ENCODE measurements at places on chromosomes 7 and 10.

DNA sequence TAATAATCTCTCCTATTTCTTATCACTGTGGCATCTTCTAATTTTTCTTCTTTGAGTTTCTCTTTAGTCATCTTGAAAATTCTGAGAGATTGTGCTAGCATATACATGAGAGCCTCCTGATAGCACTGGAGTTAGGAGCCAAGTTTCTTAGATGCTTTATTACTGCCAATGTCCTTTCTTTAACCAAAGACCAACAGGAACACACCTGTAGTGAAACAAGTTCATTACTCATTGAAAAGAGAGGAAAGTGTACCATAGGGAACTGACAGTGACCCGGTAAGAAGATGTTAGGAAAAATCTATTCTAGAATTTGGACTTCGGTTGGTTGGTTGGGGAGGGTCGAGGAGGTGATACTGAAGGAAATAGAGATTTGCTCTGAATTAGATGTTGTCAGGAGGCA, 27.1 kb upstream of the CD36 start:
- DNase-seq, result no peak

- DNase-seq, result no peak
These were observed 49.2 kb downstream of the CHST3 start for GRCh38 chr10:72013202-72013945.

- no peak for DNase-seq
These were observed 354.6 kb downstream of the LRRTM3 start for GRCh38 chr10:67280405-67280804.

DNA sequence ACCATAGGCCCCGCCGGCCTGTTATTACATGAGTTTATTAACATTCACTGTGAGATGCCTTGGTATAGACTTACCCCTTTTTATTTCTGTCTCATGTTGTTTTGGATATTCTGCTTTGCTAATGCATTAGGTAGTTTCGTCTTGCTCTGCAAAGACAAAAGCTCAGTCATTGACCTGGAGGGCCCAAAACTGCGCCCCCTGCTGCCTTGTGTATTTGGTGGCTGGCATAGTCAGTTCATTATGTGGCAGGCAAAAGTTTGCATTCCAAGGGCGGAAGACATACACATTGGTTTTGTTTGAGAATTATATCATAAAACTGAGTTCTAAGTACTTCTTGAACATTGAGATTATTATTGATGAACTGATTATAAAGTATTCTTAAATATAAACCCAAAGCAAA, 372.5 kb downstream of the SDK1 start:
- peak; percentile 66 for DNase-seq

DNA sequence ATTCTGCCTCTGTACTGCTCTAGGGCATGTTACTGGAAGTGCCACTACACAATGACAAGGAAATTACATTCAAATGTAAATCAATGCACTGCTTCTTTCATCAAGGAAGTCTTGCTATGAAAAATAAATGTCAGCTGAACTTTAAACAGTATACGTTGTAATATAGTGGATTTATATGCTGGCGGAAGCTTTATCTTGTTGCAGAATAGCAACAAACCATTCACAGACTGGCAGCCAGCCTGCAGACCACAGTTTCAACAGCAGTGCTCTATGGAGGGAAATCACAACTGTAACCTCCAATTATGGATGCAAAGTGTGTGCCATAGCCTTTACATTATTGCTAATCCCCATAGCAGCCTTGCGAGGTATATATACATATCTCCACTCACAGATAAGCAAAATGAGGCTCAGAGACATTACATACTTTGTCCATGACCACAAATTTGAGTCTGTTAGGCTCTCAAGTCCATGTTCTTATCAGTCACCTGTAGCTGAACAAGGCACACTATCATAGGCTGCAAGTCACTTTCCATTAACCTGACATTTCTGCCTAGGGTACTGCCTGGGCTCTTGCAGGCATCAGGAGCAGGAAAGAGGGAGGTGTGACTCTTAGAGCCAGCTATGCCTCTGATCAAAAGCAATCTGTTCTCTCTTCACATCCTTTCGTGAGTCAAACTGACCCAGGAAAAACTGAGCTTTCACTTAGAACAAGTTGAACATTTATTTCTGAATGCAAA, 22.6 kb downstream of the COL28A1 start:
- DNase-seq, result no peak

DNA sequence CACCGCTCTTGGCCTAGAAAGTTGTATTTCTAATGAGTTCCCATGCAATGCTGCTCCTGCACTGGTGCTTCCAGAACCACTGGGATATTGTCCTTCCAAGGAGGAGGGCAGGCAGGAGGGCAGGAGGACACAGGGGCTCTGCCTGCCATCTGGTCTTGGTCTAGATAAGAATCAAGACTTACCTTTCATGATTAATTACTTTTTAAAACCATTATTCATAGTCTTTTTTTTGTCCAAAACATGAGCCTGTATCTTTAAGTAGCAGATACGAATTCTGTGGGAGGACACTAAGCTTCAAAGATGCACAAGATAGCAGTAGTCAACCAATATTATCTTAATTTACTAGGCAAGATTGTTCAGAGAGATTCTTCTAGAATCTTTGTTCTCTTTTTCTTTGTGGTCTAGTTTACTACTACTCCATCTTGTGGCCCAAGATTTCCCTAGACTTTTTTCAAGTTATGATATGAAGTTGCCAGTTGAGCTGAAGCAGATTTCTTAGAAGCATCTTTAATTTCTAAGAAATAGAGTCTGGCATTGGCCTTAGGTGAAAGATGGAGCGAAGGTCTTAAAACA, 57.6 kb downstream of the RBM33 start:
- DNase-seq, result no peak

- DNase-seq, result peak; percentile 60
These were observed 588 bp upstream of the PAOX start for GRCh38 chr10:133378251-133379096.
